ENCODE measurements at places on chromosomes 16 and 17.

- DNase-seq: no peak
These were observed 58.9 kb downstream of the CYTH1 start for GRCh38 chr17:78723001-78723796.

GRCh38 chr17:75384751-75385150, 20.7 kb downstream of the GRB2 start:
- no peak for DNase-seq

GRCh38 chr16:11655655-11656054, 12.6 kb upstream of the SNN start:
- no peak for DNase-seq

DNA sequence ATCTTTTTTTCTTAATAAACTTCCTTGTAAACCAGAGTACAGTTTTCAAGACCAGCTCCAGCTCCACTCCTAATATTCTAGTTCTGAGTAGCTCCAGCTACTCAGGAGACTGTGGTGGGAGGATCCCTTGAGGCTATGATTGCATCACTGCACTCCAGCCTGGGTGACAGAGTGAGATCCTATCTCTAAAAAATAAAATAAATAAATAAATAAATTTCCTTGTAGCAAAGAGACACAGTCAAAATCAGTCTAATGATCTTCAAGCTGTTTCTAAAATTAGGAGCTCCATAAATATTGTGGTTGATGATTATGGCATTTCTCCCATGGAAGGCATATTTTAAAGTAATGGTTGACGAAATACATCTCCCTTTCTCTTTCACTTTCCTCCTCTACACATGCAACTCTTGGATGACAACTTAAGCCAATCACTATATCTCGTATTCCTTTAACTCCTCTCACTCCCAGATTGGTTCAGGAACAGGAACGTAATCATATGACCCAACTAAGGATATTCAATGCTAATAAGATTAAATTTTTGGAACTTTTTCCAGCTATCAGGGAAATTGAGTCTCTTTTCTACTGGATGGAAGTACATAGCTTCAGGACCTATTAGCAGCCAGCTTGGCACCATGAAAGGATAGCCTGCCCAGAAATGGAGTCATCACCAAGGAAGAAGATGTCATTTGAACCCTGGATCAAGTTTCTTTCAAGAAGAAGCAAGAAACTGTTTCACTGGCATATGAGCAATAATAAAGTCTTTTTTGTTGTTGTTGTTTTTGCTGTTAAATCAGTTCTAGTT, 42.1 kb upstream of the TAOK1 start:
- no peak for DNase-seq

DNA sequence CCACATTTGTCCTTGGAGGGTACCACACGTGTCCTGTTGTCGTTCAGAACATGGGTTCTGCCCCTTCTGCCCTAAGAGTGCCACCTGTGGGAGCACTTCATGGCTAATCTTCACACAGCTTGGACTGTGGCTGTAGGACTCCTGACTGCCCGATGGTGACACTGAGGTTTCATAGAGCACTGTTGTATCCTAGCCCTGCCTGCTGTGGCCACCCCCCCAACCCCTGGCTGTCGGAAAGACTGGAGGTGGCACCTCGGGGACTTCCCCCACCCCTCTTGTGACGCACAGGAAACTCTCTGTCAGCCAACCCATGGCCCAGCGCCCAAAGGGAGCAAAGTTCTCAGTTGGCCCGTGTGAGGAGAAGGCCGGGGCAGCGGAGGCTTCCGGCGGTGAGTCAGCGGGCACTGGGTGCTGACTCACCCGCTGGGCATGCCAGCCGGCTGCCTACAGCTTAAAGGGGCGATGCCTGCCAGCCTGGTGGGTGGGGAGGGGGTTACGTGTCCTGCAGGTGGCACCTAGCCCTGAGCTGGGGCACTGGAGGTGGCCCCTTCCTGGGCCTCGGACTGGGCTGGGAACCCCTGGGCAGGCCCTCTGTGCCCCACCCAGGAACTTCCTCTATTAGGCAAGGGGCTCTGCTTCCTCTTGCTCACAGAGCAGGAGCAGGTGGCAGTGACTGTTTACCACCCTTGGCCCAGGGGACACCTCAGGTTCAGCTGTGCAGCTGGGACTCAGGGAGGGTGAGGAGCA, 3.4 kb downstream of the MAP2K3 start:
- peak; percentile 87 for DNase-seq

Measured in epithelial cell of proximal tubule (primary cell).